ENCODE measurements at places on chromosomes 6 and 20.

- no peak overlapping the region for H3K4me3 ChIP-seq
- H3K4me1 ChIP-seq, result peaks cover 2% of the 10 kb centered on the region
- no peak overlapping the region for H3K27ac ChIP-seq
- peak; percentile 38 for DNase-seq
Observed at GRCh38 chr6:34155471-34156300, 9.8 kb upstream of the GRM4 start.

DNA sequence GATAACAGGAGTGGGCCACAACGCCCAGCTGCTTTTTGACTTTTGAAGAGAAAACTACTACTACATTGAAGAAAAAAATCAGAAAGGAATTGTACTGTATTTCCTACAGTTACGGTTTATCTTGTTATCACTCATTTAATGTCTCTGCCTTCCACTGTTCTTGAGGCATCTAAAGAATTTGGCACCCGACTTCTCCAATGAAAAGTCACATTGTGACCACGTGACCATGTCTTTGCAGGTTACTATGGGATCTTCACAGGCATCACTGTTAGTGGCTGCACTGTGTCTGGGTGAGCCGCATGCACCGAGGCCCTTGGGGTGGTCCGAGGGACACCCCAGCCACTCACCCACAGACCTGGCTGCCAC is 26.8 kb downstream of the RRBP1 start:
- peaks cover 18% of the 10 kb centered on the region for H3K36me3 ChIP-seq
- H3K27ac ChIP-seq, result no peak overlapping the region
- no peak for DNase-seq
- H3K4me3 ChIP-seq, result no peak overlapping the region
- no peaks in the 10 kb centered on the region for H3K27me3 ChIP-seq

- DNase-seq, result no peak
- H3K27ac ChIP-seq, result no peak overlapping the region
- no peaks in the 10 kb centered on the region for H3K27me3 ChIP-seq
- no peak overlapping the region for H3K4me3 ChIP-seq
- no peaks in the 10 kb centered on the region for H3K36me3 ChIP-seq
Observed at GRCh38 chr6:135633573-135633972, 136.0 kb upstream of the AHI1 start.

- no peak overlapping the region for H3K4me3 ChIP-seq
- no peak overlapping the region for H3K27ac ChIP-seq
- H3K4me1 ChIP-seq, result no peaks in the 10 kb centered on the region
- no peak for DNase-seq
Observed at GRCh38 chr6:63624091-63624490, 11.5 kb upstream of the PHF3 start.

Data from ascending aorta (tissue), 2 donors.